GM23338 (cell line): ENCODE measurements at places on chromosomes 3 and 15.

GRCh38 chr15:52078876-52079700 lies 33.5 kb downstream of the BCL2L10 start:
- peak; percentile 97 for DNase-seq

DNA sequence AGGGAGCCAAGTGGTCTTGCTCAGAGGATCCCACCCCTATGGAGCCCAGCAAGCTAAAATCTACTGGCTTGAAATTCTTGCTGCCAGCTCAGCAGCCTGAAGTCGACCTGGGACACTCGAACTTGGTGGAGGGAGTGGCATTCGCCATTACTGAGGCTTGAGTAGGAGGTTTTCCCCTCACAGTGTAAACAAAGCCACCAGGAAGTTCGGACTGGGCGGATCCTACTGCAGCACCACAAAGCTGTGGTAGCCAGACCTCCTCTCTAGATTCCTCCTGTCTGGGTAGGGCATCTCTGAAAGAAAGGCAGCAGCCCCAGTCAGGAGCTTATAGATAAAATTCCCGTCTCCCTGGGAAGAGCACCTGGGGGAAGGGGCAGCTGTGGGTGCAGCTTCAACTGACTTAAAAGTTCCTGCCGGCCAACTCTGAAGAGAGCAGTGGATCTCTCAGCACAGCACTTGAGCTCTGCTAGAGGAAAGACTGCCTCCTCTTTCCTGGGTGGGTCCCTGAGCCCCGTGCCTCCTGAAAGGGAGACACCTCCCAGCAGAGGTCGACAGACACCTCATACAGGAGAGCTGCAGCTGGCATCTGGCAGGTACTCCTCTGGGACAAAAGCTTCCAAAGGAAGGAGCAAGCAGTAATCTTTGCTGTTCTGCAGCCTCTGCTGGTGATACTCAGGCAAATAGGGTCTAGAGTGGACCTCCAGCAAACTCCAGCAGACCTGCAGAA lies 576.3 kb upstream of the NECTIN3 start:
- no peak for DNase-seq

DNA sequence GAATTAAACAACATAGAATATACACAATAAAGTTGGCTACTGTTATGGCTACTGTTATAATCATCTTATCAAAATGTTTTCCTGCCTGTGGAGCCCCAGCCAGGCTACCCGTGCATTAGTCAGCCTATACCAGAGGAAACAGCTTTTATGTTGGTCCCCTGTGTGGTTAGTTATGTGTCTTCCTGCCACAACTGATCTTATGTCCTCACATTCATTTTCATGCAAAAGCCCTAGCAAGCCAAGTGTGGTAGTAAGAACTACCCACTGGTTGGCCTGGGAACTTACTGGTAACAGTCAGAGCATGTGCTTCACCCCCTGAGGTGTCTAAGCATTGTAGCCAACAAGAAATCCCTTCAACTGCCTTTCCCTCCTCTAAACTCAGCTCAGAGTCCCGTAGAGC lies 21.8 kb downstream of the MGLL start:
- no peak for DNase-seq

GRCh38 chr15:64813075-64813474 lies 12.4 kb downstream of the PIF1 start:
- no peak for DNase-seq

DNA sequence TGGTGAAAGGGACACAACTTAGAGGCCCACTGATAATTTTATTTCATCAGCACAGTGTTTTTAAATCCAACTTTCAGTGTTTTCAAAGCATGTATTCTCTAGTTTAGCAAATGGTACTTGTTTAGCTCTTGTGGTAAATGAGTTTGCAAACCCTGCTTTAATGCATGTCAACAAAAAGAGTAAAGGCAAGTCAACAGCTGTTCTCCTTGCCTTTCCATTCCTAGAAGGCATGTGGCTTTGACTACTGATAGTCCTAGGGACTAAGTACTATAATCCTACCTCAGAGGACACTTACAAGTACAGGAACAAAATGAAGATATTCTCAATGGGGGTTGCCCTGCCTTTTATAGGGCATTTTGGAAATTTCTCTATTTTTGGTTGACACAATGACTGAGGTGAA lies 13.1 kb downstream of the NPTN start:
- no peak for DNase-seq

GRCh38 chr3:58867621-58868020 lies 182.2 kb downstream of the CFAP20DC start:
- no peak for DNase-seq

- no peak for DNase-seq
Measured at GRCh38 chr3:86056962-86057361, 934.0 kb downstream of the VGLL3 start.

DNA sequence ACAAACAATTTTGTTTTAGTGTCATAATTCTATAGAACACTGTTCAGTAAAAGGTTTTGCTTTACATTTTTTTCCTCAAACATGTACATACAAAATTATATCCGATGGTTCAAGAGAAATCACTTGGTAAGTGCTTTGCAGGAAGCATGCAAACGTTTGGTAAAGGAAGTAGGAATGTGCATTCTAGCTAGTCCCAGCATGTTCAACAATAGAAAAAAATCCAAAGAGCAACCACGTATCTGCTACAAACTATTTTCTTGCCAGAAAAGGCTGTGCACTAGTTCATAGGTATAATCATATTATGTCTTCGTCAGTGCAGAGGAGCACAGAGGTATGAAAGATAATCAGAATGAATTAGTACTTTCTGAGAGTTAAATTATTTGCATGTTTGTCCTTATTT lies 58.0 kb downstream of the GPR160 start:
- no peak for DNase-seq

DNA sequence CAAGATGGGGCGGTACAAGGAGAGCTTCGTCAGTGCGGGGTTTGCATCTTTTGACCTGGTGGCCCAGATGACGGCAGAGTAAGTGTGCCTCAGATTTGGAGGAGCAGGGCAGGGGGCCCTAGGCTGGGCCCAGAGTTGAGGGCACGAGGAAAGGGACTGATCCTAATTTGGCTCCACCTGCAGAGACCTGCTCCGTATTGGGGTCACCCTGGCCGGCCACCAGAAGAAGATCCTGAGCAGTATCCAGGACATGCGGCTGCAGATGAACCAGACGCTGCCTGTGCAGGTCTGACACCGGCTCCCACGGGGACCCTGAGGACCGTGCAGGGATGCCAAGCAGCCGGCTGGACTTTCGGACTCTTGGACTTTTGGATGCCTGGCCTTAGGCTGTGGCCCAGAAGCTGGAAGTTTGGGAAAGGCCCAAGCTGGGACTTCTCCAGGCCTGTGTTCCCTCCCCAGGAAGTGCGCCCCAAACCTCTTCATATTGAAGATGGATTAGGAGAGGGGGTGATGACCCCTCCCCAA lies 19.8 kb downstream of the EPHB3 start:
- no peak for DNase-seq

DNA sequence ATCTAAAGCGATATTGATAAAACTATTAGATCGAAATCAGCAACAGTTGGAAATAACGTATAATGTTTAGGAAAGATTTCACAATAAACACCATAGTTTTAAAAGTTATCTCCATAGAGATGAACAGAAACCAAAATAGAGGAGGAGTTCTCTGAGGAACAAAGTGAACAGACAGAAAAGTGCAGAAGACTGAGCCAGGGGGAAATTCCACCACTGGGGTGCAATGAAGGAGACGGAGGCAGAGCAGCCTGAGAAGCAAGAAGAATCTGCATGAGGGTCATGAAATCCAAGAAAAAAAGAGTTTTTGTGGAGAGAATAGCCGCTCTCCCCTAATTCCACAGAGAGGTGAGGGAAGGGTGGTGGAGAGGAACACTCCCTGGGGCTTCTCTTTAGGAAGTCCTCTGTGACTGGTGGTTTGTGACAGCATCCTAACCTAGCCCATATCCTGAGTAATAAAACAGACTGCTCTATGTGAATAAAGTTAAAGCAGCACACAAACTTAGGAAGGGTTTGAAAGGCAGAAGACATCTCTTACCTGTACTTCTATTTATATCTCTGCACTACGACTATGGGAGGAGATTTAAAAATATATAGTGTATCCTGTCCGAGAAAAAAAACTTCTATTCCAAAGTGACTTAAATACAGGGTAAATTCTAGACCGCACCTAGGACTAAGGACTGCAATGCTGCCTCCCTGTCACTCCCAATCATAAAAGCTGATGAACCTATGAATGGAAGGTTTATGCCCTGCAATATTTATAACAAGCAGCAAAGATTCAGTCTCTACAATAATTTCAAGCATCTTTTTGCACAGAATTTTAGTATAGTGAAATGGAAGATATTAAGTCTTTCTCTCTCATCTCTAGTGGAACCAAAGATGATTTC lies 22.9 kb downstream of the ATP8B4 start:
- DNase-seq, result no peak

GRCh38 chr3:72077473-72078259 lies 292.7 kb upstream of the PROK2 start:
- DNase-seq, result no peak
